ENCODE measurements at places on chromosomes 6 and 20. TPM values are rescaled to one million over a fixed set of nuclear protein-coding genes. Genes with fewer than 3 reads are reported as not detected.

The CYP39A1 gene
- not detected for polyA plus RNA-seq

The EFCAB8 gene
- polyA plus RNA-seq, result 0.05 TPM

The KIF25 gene
- not detected for polyA plus RNA-seq

The ZC2HC1B gene
- polyA plus RNA-seq, result not detected

The TMEM217 gene
- polyA plus RNA-seq, result 3.6 TPM

The AURKA gene
- 122 TPM for polyA plus RNA-seq

The CCM2L gene
- polyA plus RNA-seq, result not detected

The WFDC10B gene
- not detected for polyA plus RNA-seq

The FOXS1 gene
- not detected for polyA plus RNA-seq

The MRPL18 gene
- polyA plus RNA-seq, result 174 TPM

The SYNDIG1 gene
- polyA plus RNA-seq, result not detected

The PPP1R16B gene
- 77.5 TPM for polyA plus RNA-seq

The FABP7 gene
- polyA plus RNA-seq, result not detected

The UNC93A gene
- polyA plus RNA-seq, result not detected

The SYCP2L gene
- polyA plus RNA-seq, result not detected

The ARMH2 gene
- polyA plus RNA-seq, result not detected

The CDH4 gene
- not detected for polyA plus RNA-seq

The TUBB gene
- 1,651 TPM for polyA plus RNA-seq

The SLC2A10 gene
- not detected for polyA plus RNA-seq

The SAMD5 gene
- polyA plus RNA-seq, result not detected

The GGTLC1 gene
- polyA plus RNA-seq, result not detected

The RAET1G gene
- not detected for polyA plus RNA-seq

The MUCL3 gene
- polyA plus RNA-seq, result 0.04 TPM

The HLA-DOA gene
- polyA plus RNA-seq, result 40.3 TPM

The TMC2 gene
- polyA plus RNA-seq, result not detected

The BPIFB4 gene
- polyA plus RNA-seq, result not detected

The DSP gene
- 0.05 TPM for polyA plus RNA-seq

The OR2B6 gene
- not detected for polyA plus RNA-seq

The CCN6 gene
- 0.07 TPM for polyA plus RNA-seq

The RBPJL gene
- polyA plus RNA-seq, result not detected

The DCDC2 gene
- not detected for polyA plus RNA-seq

The COMMD7 gene
- 61.0 TPM for polyA plus RNA-seq

The ADGB gene
- polyA plus RNA-seq, result not detected

The UBD gene
- 22.6 TPM for polyA plus RNA-seq

The RSPH4A gene
- 0.09 TPM for polyA plus RNA-seq

The CDKN1A gene
- polyA plus RNA-seq, result 604 TPM

The RIMS4 gene
- 0.02 TPM for polyA plus RNA-seq

The EPHA7 gene
- polyA plus RNA-seq, result not detected

The PMEPA1 gene
- polyA plus RNA-seq, result not detected

The KCNQ2 gene
- not detected for polyA plus RNA-seq

The SPATS1 gene
- not detected for polyA plus RNA-seq

The INSM1 gene
- not detected for polyA plus RNA-seq

The AIF1 gene
- 146 TPM for polyA plus RNA-seq

The TFEB gene
- polyA plus RNA-seq, result 64.3 TPM

The XKR7 gene
- polyA plus RNA-seq, result not detected

The ISM1 gene
- polyA plus RNA-seq, result not detected

The MOG gene
- not detected for polyA plus RNA-seq

The WDR46 gene
- 134 TPM for polyA plus RNA-seq

The TAGAP gene
- polyA plus RNA-seq, result 10.4 TPM

The LAMA4 gene
- polyA plus RNA-seq, result 0.11 TPM

The COL21A1 gene
- not detected for polyA plus RNA-seq

The PLEKHG1 gene
- 4.4 TPM for polyA plus RNA-seq

The PRRT1 gene
- not detected for polyA plus RNA-seq

The NANP gene
- polyA plus RNA-seq, result 6.7 TPM

The SCUBE3 gene
- 0.09 TPM for polyA plus RNA-seq

The MCHR2 gene
- polyA plus RNA-seq, result not detected

The CD40 gene
- 75.4 TPM for polyA plus RNA-seq

The FAM162B gene
- polyA plus RNA-seq, result not detected

The LCA5 gene
- 0.21 TPM for polyA plus RNA-seq

The MCCD1 gene
- not detected for polyA plus RNA-seq

Data from GM12878 (cell line).